Vagina (tissue), 2 donors: ENCODE measurements at places on chromosomes 4 and X.

GRCh38 chrX:150975655-150976390 is 7.3 kb upstream of the HMGB3 start:
- no peak for DNase-seq

DNA sequence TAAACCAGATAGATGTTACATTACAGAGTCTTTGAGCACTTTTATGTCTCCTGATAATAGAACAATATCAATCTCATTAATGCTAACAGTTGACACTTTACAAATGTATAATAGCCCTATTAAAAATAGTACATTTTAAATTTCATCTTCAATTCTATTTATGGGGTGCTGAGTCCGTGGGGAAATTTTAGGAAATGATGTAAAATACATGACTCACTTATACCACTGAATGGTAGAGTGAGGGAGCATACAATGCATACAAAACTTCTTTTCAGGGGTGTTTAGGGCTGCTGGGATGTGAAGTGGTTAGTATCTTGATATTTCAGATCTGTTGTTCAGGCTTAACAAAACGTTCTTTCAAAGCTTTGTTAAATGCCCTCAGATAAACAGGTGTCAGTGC is 696.2 kb downstream of the TRAM1L1 start:
- no peak for DNase-seq

DNA sequence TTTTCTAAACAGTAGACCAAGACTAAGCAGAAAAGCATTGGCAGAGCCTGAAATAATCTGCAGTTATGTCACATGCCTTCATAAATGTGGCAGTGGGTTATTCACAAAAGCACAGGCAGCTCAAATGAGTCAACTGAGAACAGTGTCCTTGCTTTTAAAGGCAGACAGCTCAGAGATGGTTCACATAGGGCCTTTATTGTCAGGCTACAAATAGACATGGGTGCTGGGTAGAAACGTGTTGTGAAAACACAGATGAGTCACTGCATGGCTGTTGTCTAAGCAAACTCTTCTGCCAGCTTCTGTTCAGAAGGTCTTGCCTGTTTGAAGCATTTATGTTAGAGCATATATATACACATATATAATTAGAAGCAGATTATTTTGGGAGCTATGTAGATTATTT is 118.0 kb downstream of the SLC4A4 start:
- no peak for DNase-seq

DNA sequence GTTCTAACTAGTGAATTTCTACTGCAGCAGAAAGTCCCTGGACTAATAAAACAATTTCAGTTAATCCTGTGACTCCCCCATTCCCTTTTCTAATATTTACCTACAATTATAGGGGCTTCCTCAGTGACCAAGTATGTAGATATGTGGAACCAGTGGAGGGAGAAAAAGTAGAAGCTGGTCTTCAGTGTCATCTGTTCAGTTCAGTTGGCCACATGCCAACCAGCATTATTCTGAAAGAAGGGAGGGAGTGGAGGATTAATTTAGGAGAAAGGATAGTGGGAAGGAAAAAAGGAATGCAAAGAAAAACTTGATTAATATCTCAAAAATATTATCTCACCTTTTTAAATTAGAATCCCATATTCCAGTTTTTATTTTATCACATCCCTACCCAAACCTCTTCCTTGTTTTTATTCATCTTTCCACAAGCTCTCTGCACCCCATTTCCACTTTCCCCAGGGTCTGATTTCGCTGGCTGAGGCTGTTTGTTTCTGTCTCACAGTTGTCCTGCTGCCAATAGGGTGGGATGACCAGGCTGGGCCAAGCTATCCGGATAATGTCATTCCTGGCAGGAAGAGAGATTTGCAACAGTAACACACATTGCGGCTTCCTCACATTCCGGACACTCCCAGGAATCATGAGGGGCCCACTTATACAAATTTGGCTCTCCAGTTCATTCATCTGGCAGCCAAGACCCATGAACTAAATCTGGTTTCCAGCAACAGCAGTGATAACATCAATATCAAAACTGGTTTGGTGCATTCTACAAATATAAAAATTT is 24.6 kb upstream of the ANTXR2 start:
- DNase-seq: no peak

- no peak for DNase-seq
Observed at GRCh38 chrX:68139791-68140190, 293.5 kb downstream of the OPHN1 start.

DNA sequence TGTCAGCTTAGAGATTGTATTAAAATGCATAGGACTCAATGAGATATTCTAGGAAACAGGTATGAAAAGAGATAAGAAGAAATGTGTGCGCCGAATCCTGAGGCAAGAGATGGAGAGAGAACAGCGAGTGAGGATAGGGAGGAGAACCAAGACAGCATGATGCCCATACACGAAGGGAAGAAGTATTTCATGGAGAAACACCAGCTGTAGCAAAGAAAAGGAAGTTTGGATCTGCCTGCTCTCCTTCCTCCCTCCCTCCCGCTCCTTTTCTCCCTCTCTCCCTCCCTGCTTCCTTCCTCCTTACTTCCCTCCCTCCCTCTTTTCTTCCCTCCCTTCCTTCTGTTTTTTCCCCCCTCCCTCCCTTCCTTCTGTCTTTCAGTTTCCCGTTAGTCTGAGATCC is 318.6 kb upstream of the TAPT1 start:
- no peak for DNase-seq

- no peak for DNase-seq
Observed at GRCh38 chr4:86043755-86044592, 315.9 kb downstream of the MAPK10 start.

GRCh38 chr4:144808034-144808433 is 162.1 kb downstream of the HHIP start:
- no peak for DNase-seq

- DNase-seq: no peak
Observed at GRCh38 chrX:101385795-101386541, at the start of gene BTK. Gene BTK (minus strand): TSS chrX:101386191. CDS start chrX:101375284, 10,907 bp downstream.

DNA sequence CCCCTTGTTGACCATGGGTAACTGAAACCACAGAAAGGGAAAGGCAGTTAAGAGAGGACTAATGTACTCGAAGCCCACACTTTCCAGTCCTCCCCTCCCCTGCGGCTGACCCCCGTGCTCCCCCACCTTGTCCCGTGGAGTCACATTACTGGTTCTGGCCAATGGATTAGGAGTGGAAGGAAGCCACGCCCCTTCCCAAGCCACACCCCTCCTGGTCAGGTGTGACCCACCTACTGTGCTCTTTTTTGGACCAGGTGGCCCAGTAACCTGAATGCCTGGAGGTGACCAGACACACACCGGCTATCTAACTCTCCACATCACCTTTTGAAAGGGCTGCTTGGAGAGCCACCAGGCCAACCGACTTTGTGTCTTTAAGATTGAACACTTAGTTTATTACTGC is 109.3 kb upstream of the MSX1 start:
- DNase-seq: no peak

DNA sequence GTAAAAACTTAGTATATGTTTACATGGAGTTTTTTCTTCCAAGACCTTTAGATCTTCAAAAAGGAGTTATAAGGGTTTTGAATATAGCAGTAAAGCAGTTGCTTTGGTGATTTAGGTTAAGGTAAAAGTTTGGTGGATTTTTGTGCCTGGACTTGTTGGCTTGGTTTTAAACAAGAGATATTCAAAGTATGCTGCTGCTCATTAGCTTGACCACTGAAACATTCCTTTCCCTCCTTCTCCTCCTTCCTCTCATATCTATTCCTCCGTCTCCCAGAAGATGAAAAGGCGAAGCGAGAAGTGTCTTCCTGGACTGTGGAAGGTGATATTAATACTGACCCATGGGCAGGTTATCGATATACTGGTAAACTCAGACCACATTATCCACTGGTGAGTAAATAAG is 38.4 kb downstream of the METAP1 start:
- DNase-seq: no peak

GRCh38 chr4:102598762-102599374 is 97.7 kb downstream of the NFKB1 start:
- DNase-seq: no peak

DNA sequence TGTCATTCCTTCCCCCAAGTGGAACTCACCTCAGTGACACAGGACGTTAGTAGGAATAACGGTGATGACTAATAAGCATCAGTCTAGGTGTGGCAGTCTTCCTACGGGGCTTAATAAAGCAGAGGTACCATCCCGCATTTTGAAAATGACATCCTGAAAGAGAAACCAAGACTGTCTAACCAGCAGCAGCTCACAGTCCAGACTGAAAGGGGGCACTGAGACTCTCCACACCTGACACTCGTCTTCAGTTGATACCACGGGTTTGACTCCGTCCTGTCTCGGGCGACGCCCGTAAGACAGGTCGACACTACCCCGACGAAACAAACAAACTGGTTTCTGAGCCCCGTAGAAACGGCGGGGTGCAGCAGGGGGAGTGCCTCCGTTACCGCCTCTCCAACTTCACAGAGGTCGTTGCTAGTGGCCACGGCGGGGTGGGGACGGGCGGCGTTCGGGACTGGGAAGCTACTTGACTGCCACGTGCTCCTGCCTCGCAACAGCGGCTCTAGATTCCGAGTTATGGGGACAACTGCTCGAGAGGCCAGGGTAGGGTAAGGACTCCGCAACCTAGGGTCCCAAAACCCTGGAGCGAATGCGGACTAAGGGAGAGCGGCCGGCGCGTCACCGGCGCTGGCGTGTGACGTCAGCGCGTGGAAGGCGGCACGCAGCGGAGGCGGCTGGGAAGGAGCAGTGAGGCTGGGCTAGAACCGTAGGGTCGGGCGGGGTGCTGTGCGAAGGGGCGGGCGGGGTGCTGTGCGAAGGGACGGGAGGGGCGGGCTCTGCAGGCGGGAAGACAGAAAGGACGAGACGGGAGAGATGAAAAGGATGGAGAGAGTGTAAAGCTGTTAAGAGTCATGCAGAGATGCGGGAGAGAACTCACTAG is at the start of gene NEK1:
TSS of gene NEK1 (minus strand) at position 593 of the 880 bp plus-strand sequence. CDS start 9,953 bp downstream, outside the sequence.
- DNase-seq: peak; percentile 90

DNA sequence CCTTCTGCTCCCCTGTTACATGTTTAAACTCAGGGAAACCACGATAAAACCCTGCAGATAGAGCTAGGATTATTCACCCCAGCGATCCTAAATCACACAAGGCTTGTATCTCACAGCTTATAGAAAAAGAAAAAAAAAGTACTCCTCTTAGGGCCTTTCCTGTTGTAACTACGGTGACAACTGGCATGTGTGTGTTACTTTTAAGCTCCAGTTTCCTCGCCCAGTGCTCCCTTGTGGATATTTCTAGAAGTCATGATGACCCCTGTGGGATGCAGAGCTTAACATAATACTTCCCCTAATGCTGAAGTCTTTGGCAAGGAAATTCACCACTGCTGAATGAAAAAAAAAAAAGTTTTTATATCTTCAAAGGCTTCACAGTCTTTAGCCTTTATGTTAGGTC is 114.7 kb downstream of the NWD2 start:
- no peak for DNase-seq

GRCh38 chr4:110702326-110702725 is 79.4 kb upstream of the PITX2 start:
- no peak for DNase-seq

DNA sequence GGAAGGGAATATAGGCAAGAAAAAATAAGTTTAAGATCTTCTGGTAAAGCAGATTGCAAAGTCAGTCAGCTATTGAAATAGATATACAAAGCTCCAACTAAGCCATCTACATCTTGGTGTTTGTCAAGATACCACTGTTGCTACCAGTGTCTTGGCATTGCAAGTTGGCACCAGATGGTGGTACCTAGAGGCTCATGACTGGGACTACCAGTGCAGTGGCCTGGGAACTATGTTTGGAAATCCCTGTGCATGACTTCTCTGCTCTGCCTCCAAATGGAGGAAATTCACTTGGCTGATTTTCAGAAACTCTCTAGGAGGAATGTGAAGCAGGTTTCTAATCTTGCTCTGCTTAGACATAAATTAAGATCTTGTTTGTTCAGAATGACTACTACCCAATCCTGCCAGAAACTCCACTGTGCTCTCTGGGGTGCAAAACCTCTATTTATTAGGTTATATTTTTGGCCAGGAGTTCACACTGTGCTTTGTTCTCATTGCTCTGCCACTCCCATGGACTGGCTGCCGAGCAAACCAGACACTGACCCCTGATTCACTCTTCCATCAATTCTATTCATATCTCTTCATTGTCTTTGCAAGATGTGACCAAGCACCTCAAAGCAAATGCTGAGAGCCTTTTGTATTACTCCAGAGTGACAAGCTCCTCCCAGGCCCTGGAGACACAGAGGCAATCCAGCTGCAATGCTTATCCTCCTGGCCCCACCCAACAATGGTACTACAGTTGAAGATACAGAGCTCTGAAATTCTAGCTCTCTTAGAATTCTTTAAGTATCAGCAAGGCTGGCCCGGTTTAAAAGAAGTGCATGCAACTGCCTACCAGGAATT is 272.3 kb upstream of the FGF16 start:
- DNase-seq: no peak

GRCh38 chr4:76588274-76588673 is 153.2 kb downstream of the SHROOM3 start:
- no peak for DNase-seq

GRCh38 chrX:71941776-71942175 is 31.1 kb downstream of the NHSL2 start:
- DNase-seq: peak; percentile 83

- no peak for DNase-seq
Observed at GRCh38 chr4:116636917-116637316, 448.5 kb downstream of the TRAM1L1 start.

DNA sequence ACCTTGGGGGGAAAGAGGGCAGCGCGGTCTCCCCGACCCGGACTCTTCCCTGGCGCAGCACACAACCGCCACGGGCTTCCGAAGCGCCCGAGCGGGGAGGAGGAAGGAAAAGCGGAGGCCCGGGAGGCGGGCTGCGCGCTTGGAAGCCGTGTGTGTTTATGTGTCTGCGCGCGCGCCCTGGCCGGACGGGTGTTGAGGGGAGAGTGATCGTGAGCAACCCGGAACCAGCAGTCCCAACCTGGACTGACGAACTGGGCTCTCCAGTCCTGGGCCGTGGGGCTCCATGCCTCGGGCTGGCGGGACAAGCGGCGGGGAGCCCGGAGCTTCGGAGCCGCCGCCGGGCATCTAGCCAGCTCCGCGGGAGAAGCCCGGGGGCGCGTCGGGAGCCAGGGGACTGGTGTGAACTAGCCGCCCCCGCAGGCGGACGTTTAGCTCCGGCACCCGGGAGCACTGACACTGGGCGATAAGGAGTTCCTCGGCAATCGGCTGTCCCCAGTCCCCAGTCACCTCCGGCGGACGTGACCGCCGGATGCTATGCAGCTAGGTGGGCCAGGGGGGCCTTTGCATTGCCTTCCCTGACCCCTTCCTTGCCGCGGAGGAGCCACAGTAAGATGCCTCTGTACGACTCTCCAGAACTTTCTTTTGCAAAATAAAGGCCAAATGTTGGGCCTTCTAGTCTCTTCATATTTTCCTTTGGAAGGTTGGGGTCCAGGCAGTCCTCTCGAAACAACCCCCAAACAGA is 74.8 kb upstream of the BCOR start:
- DNase-seq: no peak
